CD4-positive, CD25-positive, alpha-beta regulatory T cell (primary cell): ENCODE measurements at places on chromosomes 2 and 18. TPM values are rescaled to one million over a fixed set of nuclear protein-coding genes. Genes with fewer than 3 reads are reported as not detected.

The COL4A3 gene
- not detected for total RNA-seq

The PSMA8 gene
- 0.30 TPM for total RNA-seq

The GPATCH11 gene
- 10.5 TPM for total RNA-seq

The TUBB6 gene
- 0.22 TPM for total RNA-seq

The FAM136A gene
- total RNA-seq = 27.1 TPM

The CDH2 gene
- total RNA-seq = not detected
